ENCODE measurements at places on chromosomes 16 and 17. TPM values are rescaled to one million over a fixed set of nuclear protein-coding genes. Genes with fewer than 3 reads are reported as not detected.

The FGF11 gene
- 7.5 TPM for total RNA-seq

The KRT25 gene
- not detected for total RNA-seq

The KRTAP4-9 gene
- total RNA-seq = not detected

The CDH11 gene
- total RNA-seq = 66.0 TPM

The RTN4RL1 gene
- total RNA-seq = 8.0 TPM

The LYRM1 gene
- total RNA-seq = 26.6 TPM

The HSF4 gene
- total RNA-seq = 4.9 TPM

The GJC1 gene
- 6.6 TPM for total RNA-seq

The MSLN gene
- total RNA-seq = 3.8 TPM

The KRTAP4-5 gene
- not detected for total RNA-seq

The PGP gene
- total RNA-seq = 24.5 TPM

The GGT6 gene
- 0.08 TPM for total RNA-seq

The FBXW10B gene
- total RNA-seq = 0.08 TPM

The EEF2K gene
- 10.6 TPM for total RNA-seq

The CDH1 gene
- total RNA-seq = 120 TPM

The CD7 gene
- not detected for total RNA-seq

All from hair follicular keratinocyte (primary cell).